ENCODE measurements at places on chromosomes 2 and 18.

GRCh38 chr18:12593866-12594265 is 64.0 kb downstream of the SPIRE1 start:
- no peak for DNase-seq
- H3K36me3 ChIP-seq, result no peaks in the 10 kb centered on the region
- H3K27me3 ChIP-seq, result no peaks in the 10 kb centered on the region
- no peak overlapping the region for H3K4me3 ChIP-seq
- H3K4me1 ChIP-seq, result no peaks in the 10 kb centered on the region

- no peak overlapping the region for H3K27ac ChIP-seq
- DNase-seq, result no peak
- H3K4me1 ChIP-seq, result no peaks in the 10 kb centered on the region
- no peaks in the 10 kb centered on the region for H3K36me3 ChIP-seq
- H3K4me3 ChIP-seq, result no peak overlapping the region
Measured at GRCh38 chr2:50641633-50642032, 390.3 kb downstream of the NRXN1 start.

DNA sequence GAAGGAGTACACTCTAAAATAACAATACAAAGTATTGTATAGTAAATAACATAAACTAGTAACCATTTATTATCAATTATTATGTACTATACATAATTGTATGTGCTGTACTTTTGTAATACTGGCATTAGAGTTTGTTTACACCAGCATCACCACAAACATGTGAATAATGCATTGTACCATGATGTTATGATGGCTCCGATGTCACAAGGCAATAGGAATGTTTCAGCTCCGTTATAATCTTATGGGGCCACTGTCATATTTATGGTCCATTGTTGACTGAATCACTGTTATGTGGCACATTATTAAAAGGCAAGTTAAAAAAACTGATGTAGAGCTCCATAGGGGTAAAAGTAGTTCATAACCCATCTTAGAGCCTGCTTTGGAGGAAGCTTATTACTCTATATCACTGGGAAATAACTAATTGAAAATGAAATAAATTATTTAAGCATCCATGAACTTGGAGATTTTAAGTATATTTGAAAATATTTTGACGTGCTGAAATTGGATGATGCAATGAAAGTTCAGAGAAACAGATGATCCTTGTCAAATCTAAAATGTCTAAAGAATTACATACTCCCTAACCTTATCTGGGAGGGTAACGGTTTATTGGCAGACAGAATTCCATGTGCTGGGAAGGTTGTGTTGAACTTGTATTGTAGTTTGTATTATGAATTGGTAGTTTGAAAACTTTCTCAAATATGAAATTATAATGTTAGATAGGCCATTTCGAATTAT is 2.4 kb downstream of the SKA1 start:
- H3K27me3 ChIP-seq, result no peaks in the 10 kb centered on the region
- H3K27ac ChIP-seq, result no peak overlapping the region
- no peaks in the 10 kb centered on the region for H3K36me3 ChIP-seq
- H3K4me1 ChIP-seq, result peaks cover 15% of the 10 kb centered on the region

DNA sequence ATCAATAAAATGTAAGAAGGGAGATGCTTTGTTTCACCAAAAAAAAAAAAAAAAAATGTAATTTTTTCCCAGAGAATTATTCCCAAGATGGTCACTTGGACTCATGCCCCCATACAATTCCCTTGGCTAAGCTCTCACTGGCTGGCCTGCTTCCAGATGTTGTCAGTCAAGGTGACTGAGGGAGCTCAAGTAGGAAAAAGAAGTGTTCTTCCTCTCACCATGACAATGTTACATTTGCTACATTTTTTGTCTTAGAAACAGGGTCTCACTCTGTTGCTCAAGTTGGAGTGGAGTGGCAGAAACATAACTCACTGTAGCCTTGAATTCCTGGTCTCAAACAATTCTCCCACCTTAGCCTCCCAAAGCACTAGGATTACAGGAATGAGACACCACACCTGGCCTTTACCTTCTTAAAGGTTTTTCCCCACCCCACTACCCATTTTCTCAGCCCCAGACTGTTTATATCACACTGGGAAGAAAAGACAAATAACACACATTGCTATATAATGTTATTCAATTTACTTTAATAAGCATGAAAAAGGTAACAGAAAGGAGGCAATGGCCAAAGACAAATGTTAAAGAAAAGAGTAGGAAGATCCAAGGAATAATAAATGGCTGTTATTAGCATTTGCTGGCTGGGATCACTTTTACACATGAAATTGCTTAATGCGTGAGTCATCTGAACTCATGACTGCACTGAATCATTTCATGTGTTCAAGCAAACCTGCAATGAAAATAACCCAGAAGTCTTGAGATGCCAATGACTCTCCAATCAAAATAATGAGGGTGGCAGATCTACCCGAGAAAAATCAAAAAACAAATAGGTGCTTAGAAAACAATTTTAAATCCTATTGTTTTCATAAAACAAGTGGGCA is 45.2 kb downstream of the ACVR1 start:
- peaks cover 11% of the 10 kb centered on the region for H3K4me1 ChIP-seq
- DNase-seq, result peak; percentile 80
- H3K4me3 ChIP-seq, result no peak overlapping the region
- peak overlapping the region; percentile 3 for H3K27ac ChIP-seq
- no peaks in the 10 kb centered on the region for H3K27me3 ChIP-seq

DNA sequence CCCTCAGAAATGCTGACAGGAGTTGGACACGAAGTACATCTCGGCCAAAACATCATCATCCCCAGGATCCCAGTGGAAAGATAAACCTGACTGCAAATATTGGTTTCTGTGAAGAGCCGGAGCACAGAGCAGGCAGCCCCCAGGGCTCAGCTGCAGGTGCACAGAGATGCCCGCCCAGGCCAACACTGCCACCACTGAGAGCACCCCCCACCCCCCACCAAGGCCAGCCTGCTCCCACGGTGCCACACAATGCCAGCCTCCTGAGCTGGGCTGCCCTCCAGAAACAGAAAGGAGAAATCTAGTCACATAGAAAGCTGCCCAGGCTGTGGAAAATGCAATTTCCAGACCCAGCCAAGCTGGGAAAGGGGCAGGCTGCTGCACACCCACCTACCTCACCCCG is 71.7 kb downstream of the GALNT14 start:
- no peak for DNase-seq
- H3K27ac ChIP-seq, result no peak overlapping the region
- H3K4me3 ChIP-seq, result no peak overlapping the region
- no peaks in the 10 kb centered on the region for H3K27me3 ChIP-seq
- H3K4me1 ChIP-seq, result no peaks in the 10 kb centered on the region

DNA sequence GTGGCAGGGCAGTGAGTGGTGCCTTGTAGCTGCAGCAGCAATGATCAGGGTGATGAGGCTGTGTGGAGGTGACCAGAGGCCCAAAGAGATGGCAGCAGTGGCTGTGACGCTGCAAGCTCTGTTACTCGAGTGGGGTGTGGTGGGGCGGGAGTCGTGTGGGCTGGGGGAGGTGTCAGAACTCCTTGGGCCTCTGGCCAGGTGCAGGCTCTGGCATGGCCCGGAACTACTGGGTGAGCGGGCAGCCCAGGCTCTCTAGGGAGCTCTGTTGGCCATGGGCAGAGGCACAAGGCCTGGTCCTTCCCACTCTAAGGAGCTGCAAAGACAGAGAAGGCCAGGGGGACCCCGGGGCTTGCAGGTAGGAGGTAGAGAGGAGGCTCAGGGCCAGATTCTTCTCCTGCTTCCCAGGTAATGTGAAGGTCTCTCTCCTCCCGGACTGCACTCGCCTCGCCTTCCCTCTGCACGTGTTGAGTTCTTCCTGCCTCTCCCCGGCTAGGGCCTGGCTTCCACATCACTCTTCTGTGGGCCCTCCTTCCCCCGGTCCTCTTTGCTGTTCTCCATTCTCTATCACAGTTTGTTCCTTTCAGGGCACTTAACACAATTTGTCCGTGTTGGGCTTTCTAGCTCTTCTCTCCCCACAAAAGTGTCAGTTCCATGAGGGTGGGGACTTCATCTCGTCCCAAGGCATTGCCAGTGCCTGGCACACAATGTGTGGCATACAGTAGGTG is 114.8 kb downstream of the MCFD2 start:
- no peaks in the 10 kb centered on the region for H3K27me3 ChIP-seq
- H3K27ac ChIP-seq, result no peak overlapping the region
- no peak overlapping the region for H3K4me3 ChIP-seq
- H3K36me3 ChIP-seq, result no peaks in the 10 kb centered on the region
- no peak for DNase-seq

GRCh38 chr18:53795610-53796009 is 428.9 kb downstream of the MBD2 start:
- DNase-seq, result no peak
- H3K27ac ChIP-seq, result no peak overlapping the region
- no peaks in the 10 kb centered on the region for H3K4me1 ChIP-seq
- H3K36me3 ChIP-seq, result no peaks in the 10 kb centered on the region

- H3K27me3 ChIP-seq, result no peaks in the 10 kb centered on the region
- H3K27ac ChIP-seq, result no peak overlapping the region
- H3K4me1 ChIP-seq, result no peaks in the 10 kb centered on the region
- no peak for DNase-seq
Measured at GRCh38 chr2:13474538-13474937, 757.8 kb downstream of the TRIB2 start.

DNA sequence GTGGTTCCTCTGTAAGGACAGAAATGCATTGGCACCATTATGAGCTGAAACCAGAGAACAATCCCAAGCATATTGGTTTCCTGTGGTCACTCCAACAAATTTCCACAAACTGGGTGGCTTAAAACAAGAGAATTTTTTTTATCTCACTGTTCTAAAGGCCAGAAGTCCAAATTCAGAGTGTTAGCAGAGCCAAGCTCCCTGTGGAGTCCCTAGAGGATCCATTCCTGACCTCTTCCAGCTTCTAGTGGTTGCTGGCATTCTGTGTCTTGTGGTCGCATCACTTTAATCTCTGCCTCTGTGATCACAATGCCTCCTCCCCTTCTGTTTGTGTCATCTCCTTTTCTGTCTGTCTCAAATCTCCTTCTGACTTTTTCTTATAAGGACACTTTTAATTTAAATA is 380.3 kb downstream of the NYAP2 start:
- H3K36me3 ChIP-seq, result no peaks in the 10 kb centered on the region
- H3K4me1 ChIP-seq, result no peaks in the 10 kb centered on the region
- no peak for DNase-seq
- no peak overlapping the region for H3K27ac ChIP-seq
- H3K4me3 ChIP-seq, result no peak overlapping the region

- no peaks in the 10 kb centered on the region for H3K36me3 ChIP-seq
- no peak overlapping the region for H3K27ac ChIP-seq
- H3K4me3 ChIP-seq, result no peak overlapping the region
- DNase-seq, result peak; percentile 15
Measured at GRCh38 chr2:184646177-184646576, 47.8 kb downstream of the ZNF804A start.

GRCh38 chr18:61939046-61939674 is 46.4 kb upstream of the RNF152 start:
- H3K36me3 ChIP-seq, result no peaks in the 10 kb centered on the region
- no peak overlapping the region for H3K4me3 ChIP-seq
- H3K27me3 ChIP-seq, result no peaks in the 10 kb centered on the region
- DNase-seq, result peak; percentile 43
- H3K27ac ChIP-seq, result no peak overlapping the region

- H3K4me3 ChIP-seq, result no peak overlapping the region
- H3K36me3 ChIP-seq, result no peaks in the 10 kb centered on the region
- H3K27ac ChIP-seq, result no peak overlapping the region
Measured at GRCh38 chr2:27261241-27261925, 1.5 kb downstream of the SLC30A3 start.

Data from small intestine (tissue), 16 donors.